ENCODE measurements at places on chromosomes 5 and 9.

GRCh38 chr5:163306421-163306820 lies 131.0 kb upstream of the CCNG1 start:
- no peak for DNase-seq

DNA sequence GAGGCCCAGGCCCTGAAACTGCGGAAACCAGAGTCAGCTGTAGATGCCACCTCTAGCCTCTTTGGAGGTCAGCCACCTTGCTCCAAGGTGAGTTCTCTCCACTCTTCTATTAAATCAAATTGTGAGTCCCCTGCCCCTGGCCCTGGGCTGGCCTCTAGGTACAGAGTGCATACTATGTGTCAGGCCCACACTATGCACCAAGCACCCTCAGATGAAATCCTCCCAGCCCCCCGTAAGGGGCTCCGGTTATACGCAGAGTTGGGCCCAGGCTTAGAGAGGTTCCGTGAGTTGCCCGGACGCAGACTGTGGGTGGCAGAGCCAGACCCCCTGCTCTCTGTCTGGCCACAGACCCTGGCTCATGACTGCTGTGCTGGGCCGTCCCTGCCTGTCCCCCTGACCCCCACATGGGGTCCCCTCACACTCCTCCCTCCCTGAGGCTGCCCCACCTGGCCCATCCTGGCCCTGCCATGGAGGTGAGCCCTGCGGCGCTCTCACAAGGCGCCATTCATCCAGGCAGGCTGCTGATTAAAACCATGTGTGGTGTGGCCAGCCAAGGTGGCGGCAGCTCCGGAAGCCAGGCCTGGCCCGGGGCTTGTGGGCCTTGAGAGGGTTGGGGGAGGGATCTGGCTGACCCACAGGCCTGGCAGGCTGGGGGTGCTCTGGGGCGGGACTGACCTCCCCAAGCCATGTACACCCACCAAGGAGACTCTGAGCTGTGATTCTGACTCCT lies 65.5 kb upstream of the SYNPO start:
- no peak for DNase-seq

DNA sequence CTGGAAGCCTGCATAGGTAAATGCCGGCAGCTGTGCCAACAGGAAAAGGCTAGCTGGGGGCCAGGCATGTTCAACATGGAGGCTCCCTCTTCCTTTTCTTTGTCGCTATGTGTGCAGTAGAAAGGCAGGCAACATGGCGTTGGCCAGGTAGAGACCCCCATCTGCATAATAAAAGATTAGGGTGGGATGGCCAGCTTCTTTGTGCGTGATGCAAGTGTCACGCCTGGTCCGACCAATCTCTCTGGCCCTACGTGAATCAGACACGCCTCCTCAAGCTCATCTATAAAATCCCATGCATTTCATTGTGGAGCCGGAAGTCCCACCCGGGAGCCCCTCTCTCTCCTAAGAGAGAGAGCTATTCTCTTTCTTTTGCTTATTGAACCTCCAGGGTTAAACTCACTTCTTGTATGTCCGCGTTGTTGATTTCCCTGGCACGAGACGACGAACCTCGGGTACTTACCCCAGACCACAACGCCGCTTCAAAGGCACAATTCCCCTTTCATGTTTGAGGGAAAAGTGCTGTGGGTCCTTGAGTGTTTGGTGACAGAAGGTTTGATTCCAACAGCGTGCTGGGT lies 25.0 kb upstream of the C5orf47 start:
- no peak for DNase-seq

DNA sequence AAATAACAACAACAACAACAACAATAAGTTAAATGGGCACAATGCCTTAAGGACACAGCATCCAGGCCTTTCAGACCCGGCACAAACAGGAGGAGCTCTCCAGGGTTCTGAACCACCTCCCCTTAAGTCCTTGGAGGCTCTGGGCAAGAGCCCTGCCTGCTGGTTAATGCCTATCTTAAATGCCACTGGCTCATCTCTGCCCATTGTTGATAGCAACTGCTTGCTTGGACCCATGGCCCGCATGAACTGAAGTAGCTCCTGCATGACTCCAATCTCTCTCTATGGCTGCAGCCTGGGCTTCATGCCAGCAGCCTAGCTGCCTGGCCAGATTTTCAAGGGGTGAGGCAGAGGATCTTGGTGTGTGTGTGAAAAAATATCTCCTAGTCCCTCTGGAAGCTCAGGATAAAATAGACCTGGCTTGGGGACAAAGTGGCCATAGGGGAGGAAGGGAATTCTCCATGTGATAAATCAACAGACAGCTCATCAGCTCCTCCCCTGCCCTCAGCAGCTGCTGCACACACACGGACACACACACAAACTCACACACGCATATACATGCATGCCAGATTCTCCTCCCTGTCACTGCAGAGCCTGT lies 27.4 kb downstream of the FAM219A start:
- no peak for DNase-seq

- DNase-seq = no peak
Measured at GRCh38 chr5:171757853-171758535, 27.6 kb upstream of the SMIM23 start.

- no peak for DNase-seq
Measured at GRCh38 chr9:109254317-109254716, 66.5 kb downstream of the EPB41L4B start.

GRCh38 chr9:4937446-4937845 lies 47.6 kb upstream of the JAK2 start:
- no peak for DNase-seq

GRCh38 chr5:176694146-176694545 lies 46.9 kb downstream of the TSPAN17 start:
- DNase-seq = no peak

DNA sequence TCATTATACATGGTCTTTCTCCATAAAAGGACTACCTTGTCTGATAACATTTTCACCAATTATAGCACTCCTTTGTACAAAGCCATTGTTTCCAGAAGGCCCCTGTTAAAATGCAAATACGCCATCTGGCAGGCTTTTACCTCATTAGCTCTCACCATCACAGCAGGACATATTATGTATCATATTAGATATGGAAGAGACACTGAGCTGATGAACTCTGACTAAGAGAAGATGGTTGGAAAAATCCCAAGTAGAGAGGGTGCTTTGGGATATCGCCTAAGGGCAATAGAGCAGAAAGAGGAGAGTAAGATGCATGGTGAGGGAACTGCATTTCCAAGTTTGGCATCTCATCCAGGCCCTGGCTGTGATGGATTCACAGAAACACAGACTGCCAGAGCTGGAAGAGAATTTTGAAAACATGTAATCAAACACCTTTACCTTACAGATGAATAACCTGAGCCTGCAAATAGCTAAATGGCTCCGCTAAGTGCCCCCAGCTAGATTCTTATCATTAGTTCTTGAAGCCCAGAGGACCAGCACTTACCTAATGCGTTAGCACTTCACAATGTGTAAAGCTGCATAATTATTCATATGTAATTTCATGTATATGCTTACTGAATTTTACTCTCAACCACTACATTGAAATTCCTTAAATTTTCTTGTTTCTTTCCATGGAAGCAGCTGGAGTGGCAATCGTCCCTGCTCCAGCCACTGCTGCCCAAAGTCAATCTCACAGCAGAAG lies 393.6 kb upstream of the IZUMO3 start:
- no peak for DNase-seq

DNA sequence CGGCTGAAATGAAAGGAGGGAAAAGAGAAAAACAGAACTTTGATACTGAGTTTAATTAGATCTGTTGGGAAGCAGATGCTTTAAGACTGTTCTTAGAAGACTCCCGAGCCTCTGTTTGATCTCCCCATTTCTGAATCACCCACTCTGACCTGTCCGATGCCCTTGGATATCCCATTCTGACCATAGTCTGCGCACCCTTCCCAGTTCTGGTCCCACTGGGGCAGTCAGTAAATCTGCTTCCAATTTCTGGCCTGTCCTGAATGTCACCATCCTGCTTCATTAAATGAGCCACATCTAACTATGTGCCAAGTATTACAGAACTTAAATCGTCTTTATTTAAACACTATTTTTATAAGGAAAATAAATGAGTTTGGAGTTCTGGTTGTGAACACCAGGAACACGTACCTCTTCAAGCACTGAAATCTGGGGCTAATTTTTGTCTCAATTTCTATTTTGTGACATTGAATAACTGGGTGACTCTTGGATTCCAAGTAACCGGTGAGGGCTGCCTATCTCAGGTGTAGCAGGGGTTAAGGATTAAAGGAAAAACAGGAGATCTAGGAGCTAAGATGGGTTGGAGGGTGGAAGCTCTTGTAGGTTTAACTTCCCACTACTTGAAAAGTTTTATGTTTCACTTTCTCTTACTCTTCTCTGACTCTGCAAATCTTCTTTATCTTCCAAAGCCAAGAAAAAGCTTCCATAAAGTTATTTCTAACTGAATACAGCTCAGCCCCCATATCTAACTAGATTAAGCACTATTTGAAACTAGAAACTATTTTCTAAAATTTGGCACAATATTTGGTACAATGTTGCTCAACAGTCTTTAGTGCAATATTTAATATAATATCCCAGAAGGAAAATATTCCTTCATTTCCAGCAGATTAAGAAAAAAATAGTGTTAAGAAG lies 40.1 kb downstream of the ALDH1A1 start:
- DNase-seq = no peak

GRCh38 chr9:5509573-5509972 lies 758 bp upstream of the PDCD1LG2 start:
- DNase-seq = no peak

- no peak for DNase-seq
Measured at GRCh38 chr9:33165263-33166151, 1.6 kb downstream of the B4GALT1 start.

- DNase-seq = no peak
Measured at GRCh38 chr9:137604345-137605086, 970 bp upstream of the ARRDC1 start.

DNA sequence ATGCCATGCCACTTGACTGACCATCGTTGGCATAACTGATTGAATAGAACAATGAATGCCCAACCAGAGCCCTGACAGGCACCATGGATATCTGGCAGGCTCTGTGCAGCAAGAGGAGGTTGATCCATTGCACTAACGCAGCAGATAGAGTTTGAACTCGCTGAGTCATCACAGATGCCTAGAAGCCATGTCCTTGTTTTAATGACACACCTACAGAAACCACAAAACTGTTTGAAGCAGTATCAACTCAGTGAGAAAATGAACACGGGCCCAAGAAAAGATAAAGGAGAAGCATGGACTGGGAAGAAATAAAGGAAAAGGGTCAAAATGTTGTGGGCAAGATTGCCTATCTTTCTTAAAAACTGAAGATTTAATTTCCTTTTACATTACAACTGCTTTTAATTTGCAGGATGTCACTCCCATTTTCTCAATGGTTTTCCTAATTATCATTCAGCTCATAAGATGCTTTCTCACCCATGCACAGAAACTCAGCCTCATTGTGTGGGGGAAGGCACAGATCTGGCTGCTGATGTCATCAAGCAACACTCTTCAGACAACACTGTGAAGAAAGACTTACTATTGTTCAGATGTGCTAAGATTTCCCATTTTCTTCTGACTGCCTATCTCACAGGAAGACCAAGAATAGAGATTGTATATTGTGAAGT lies 129.0 kb downstream of the PIK3R1 start:
- DNase-seq = no peak

GRCh38 chr5:113606298-113607134 lies 93.0 kb downstream of the YTHDC2 start:
- DNase-seq = peak; percentile 7

GRCh38 chr9:61667559-61668121 lies 477.8 kb downstream of the SPATA31A7 start:
- DNase-seq = no peak

- no peak for DNase-seq
Measured at GRCh38 chr9:37248651-37249163, 128.3 kb downstream of the ZCCHC7 start.

DNA sequence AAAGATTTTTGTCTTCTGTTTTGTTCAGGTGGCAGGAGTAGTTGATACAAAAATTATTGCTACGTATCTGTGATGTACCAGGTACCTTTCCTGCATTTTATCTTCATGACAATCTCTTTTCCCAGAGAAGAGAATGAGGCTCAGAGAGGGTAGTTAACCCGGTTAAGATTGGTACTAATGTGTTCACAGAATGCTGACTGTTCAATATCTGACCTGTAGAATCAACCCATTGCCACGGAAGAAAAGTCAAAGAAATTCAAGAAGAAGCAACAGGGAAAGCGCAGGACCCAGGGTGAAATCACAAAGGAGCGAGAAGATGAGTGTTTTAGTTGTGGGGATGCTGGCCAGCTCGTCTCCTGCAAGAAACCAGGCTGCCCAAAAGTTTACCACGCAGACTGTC lies 11.8 kb downstream of the RAB24 start:
- no peak for DNase-seq

- no peak for DNase-seq
Measured at GRCh38 chr5:161700065-161700464, 14.5 kb downstream of the GABRA6 start.

DNA sequence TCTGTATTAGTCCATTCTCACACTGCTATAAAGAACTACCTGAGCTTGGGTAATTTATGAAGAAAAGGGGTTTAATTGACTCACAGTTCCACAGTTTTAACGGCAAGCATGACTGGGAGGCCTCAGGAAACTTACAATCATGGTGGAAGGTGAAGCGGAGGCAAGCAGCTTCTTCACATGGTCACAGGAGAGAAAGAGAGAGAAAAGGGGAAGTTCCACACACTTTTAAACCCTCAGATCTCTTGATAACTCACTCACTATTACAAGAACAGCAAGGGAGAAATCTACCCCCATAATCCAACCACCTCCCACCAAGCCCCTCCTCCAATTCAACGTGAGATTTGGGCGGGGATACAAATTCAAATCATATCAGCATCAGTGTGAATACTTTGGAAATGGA lies 133.4 kb upstream of the SLC30A5 start:
- no peak for DNase-seq

DNA sequence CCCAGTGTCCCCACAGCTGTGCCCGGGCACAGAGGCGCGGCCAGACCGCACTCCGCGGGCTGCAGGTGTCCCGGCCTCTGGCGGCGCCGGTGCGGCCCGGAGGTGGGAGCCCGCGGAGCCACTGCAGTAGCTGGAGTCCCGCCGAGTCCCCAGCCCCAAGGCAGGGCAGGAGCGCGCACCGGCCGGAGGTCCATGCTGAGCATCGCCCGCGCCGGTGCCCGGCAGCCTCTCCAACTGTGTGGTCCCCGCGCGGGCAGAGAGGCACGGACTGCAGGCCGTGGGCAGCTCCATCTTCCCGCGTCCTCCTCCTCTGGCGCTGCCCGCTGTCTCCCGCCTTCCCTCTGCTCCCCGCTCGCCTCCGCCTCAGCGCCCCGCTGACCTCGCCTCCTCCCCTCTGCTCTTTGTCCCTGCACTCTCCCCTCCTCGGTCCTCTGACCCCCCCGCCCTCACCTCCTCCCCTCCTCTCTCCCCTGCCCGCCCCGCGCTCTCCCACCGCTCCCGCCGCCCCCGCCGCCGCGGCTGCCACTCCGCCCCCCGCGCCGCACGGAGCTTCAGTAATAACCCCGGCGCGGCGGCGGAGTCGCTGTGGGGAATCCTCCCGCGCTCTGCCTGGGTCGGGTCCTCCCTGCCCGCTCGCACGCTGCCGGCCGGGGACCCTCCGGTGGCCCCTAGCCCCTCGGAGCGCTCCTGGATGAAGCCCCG lies at the start of gene ADAMTS16:
TSS of gene ADAMTS16 (plus strand) at position 554 of the 702 bp plus-strand sequence. CDS start at position 692, 138 bp downstream.
- DNase-seq = no peak

- DNase-seq = no peak
Measured at GRCh38 chr5:149036970-149037369, 25.9 kb downstream of the SH3TC2 start.

- no peak for DNase-seq
Measured at GRCh38 chr9:137816531-137817235, 60.9 kb upstream of the CACNA1B start.
